HS-5 (cell line): ENCODE measurements at places on chromosomes 6 and 20.

DNA sequence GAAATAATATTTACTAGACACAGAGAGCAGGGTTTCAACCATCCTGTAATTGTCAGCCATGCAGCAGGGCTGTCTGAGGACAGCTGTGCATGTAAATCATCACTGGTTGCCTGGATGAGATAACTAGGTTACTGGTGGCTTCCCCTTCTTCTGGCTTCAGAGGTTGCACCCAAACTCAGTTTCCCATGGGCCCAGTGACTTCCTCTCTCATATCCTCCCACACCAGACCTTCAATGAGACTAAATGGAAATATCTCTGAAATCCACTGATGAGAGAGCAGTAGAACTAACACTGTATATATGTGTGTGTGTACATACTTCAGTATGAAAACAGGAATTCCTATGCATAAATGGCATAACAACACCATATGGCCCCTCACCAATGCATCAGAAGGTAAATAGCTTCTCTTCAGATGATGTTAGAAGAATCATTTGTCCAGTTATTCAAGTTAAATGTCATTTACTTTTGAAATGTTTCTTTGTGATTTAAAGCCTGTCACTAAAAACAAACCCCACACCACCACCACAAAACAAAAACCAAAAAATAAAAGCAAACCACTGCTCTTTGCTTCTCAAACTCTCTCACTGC lies 51.0 kb upstream of the IL20RA start:
- no peak for DNase-seq

DNA sequence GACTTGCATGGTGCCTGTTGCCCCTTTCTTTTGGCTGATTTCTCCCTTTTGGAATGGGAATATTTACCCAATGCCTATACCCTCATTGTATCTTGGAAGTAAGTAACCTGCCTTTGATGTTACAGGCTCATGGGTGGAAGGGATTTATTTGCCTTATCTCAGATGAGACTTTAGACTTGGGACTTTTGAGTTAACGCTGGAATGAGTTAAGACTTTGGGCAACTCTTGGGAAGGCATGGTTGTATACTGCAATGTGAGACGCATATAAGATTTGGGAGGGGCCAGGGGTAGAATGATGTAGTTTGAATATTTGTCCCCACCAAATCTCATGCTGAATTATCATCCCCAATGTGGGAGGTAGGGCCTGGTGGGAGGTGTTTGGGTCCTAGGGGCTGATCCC lies 75.5 kb downstream of the SYCP2 start:
- no peak for DNase-seq

DNA sequence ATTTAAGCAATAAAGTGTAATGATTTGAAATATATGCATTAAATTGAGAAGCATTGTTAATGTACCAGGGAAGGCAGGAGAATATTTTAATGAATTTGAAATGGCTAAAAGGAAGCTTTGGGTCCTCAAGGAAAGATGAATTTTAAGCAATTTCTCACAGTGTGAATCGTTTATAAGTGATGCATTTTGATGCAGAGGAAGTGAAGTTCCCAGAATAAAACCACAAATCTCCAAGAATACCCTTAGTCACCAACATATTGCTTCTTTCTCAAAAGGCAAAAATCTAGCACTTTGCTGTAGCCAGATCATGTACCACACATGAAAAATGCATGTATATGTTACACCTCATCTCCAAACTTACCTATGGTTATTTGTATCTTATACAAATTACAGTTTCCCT lies 11.7 kb downstream of the TPD52L1 start:
- no peak for DNase-seq

- DNase-seq, result no peak
Observed at GRCh38 chr6:64482631-64483030, 847.0 kb downstream of the PHF3 start.

DNA sequence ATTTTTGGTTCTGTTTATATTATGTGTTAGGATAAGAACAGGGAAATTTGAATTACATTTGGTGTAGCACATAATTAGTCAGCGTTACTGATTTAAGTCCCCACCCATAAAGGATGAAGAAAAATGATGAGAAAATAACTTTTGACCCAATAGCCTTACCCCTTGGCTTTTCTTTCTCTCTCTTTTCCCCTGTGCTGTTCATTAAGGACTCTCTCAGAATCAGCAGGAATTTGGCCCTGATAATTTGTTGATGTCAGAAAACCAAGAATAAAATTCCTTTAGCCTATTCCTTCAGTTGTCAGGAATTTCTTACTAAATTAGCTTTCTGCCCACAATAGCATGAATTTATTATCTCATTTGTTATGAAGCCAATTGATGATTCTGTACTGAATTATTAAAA lies 18.5 kb downstream of the PLCB1 start:
- DNase-seq, result no peak

- DNase-seq, result no peak
Observed at GRCh38 chr20:16352751-16353416, 220.4 kb downstream of the KIF16B start.

- no peak for DNase-seq
Observed at GRCh38 chr6:16729183-16729691, 32.0 kb downstream of the ATXN1 start.

DNA sequence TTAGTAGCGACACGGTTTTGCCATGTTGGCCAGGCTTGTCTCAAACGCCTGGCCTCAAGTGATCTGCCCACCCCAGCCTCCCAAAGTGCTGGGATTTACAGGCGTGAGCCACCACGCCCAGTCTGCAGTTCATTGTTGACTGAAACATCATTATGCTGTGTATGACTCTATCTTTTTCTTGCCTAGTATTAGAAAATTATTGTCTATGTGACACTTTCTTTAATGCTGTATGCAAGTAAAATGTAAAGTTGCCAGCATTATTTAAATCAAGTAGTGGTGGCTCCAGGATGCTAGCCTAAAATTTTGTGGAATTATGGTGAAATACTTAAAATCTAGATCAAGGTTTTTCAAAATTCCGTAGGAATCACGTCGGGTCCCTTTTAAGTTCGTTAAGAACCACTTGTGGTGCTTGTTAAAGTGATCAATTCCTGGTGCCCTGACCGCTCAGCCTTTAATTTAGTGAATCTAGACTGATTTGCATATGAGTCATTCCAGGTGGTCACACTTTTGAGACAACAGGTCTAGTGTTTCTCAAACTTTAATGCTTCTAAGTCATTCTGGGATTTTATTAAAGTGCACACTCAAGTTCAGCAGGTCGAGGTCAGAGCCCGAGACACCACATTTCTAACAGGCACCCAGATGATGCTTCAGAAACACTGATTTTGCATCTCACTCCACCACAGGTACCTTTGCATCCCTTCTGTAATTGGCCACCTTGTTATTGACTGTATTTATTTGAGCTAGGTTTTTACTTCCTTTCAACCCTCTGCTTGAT lies 132.6 kb upstream of the MTHFD1L start:
- no peak for DNase-seq

- DNase-seq, result no peak
Observed at GRCh38 chr6:25641940-25642666, 9.9 kb upstream of the SCGN start.
